Activated T-cell treated with anti-CD3 and anti-CD28 coated beads for 4 hours (primary cell): ENCODE measurements at places on chromosomes 11 and 22.

DNA sequence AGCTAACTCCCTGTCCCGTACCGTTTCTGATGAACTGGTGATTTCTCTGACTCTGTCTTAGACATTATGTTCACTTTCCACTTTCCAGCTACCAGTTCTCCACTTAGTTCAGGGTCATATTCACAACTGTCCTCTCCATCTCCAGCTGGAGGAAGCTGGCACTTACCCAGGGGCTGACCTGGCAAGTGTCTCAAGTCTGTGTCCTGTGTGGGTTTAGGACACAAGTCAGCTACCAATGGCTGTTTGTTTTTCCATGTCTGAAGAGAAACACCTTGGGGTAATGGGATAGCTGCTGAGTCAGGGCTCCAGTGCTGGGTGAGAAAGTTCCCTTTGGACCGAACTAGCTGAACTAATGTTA, 134.4 kb downstream of the CSNK2A3 start:
- DNase-seq: no peak

GRCh38 chr22:47370448-47371262, 608.2 kb downstream of the TBC1D22A start:
- DNase-seq: no peak

DNA sequence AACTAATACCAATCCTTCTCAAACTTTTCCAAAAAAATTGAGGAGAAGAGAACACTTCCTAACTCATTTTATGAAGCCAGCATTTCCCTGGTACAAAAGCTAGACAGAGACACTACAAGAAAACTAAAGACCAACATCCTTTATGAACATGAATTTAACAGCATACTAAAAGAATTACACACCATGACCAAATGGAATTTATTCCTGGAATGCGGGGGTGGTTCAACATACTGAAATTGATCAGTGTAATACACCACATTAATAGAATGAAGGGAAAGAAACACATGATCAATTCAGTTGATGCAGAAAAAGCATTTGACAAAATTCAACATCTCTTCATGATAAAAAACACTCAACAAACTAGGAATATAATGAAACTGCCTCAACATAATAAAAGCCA, 148.1 kb downstream of the WNT7B start:
- no peak for DNase-seq

DNA sequence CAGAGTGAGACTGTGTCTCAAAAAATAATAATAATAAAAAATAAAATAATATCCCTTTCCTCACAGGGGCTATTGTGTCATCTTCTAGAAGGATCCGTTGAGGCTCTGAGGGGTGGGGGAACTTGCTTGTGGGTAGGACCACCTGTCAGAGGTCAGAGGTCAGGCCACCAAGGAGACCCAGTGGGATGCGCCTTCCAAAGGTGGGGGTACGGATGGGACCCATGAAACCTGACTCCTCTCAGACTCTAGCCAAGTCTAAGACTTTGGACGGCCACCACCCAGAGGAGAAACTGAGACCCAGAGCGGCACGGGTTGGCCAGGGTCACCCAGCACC, 367 bp upstream of the MMP11 start:
- no peak for DNase-seq

GRCh38 chr11:83663988-83664387, 377.8 kb upstream of the CCDC90B start:
- no peak for DNase-seq

DNA sequence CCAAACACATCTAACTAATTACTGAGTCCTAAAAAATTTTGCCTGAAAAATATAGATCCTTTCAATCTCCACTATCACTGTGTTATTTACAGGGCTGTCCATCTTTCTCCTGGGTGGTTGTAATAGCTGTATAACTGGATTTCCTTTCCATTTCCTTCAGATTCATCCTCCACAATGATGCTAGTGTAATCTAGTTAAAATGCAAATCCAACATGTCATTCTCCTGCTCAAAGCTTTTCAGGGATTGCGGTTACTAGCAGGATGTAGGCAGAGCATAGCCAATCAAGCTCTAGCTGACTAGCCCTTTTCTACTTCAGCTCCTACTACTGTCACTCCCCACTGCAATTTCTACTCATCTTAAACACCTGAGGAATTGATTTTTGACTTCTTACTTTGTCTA, 283.0 kb downstream of the RAB38 start:
- DNase-seq: no peak

DNA sequence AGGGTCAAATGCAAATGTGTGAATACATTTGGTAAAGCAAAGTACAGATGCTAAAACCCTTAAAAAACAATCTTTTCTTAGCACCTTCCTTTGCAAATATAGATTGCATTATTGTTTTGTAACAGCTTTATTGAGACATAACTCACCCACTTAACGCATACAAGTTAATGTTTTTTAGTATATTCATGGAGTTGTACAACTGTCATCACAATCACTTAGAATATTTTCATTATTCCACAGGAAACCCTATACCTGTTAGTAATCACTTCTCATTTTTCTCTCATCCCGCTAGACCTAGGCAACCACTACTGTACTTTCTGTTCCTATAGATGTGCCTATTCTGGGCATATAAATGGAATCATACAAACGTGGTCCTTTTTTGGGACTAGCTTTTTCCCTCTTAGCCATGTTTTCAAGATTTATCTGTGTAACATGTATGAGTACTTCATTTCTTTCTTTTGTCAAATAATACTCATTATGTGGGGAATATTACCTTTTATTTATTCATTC, 34.7 kb downstream of the PPP6R3 start:
- no peak for DNase-seq

GRCh38 chr22:45263463-45264269, 21.1 kb upstream of the UPK3A start:
- no peak for DNase-seq

GRCh38 chr11:3880724-3881123, 25.3 kb downstream of the STIM1 start:
- no peak for DNase-seq

DNA sequence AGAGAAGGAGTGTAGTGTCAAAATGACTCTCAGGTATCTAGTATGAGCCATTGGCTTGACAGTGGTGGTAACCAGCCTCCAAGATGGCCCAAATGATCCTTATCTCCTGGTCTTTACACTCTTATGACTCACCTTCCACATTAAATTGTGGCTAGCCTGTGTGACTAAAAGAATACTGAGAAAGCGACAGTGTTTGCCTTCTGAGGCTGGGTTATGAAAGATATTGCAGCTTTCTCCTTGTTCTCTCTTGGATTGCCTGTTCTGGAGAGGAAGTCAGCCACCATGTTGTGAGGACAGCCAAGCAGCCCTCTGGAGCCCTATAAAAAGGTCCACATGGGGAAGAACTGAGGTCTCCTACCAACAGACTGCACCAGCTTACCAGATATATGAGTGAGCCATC, 15.8 kb downstream of the C11orf71 start:
- no peak for DNase-seq

- no peak for DNase-seq
Observed at GRCh38 chr11:134397304-134398078, 14.6 kb downstream of the B3GAT1 start.

- DNase-seq: no peak
Observed at GRCh38 chr11:6111673-6112072, 4.2 kb downstream of the OR56B4 start.

- DNase-seq: peak; percentile 23
Observed at GRCh38 chr22:46267431-46268279, at the start of gene TTC38. TSS of gene TTC38 (plus strand) at chr22:46268008. CDS start at chr22:46268040, 32 bp downstream.

GRCh38 chr11:37984991-37985390, 1387.0 kb upstream of the RAG2 start:
- no peak for DNase-seq

GRCh38 chr11:123577081-123577598, 77.3 kb downstream of the SCN3B start:
- DNase-seq: peak; percentile 54

- no peak for DNase-seq
Observed at GRCh38 chr22:25509374-25509791, 55.1 kb upstream of the GRK3 start.

DNA sequence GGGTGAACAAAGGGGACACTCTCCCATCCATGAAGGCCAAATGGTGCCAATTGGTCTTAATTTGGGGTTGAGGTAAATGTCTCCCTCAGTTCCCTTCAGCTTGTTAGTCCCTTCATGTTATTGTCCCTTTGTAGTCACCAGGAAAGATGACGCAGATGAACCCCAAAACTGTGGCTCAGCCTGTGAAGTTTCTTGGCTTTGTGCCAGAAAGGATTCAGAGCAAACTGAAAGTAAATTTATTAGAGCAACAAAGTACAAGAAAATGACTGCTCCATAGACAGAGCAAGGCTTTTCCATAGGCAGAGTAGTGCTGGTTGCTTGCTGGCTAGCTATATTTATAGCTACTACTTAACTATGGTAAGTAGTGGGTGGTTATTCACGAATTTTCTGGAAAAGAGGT, 16.7 kb downstream of the OR4C3 start:
- no peak for DNase-seq

GRCh38 chr11:35982061-35982460, 38.2 kb downstream of the LDLRAD3 start:
- no peak for DNase-seq

GRCh38 chr11:1119604-1120146, 38.1 kb upstream of the MUC5AC start:
- DNase-seq: no peak

GRCh38 chr22:38653741-38654140, 2.5 kb downstream of the FAM227A start:
- DNase-seq: no peak

DNA sequence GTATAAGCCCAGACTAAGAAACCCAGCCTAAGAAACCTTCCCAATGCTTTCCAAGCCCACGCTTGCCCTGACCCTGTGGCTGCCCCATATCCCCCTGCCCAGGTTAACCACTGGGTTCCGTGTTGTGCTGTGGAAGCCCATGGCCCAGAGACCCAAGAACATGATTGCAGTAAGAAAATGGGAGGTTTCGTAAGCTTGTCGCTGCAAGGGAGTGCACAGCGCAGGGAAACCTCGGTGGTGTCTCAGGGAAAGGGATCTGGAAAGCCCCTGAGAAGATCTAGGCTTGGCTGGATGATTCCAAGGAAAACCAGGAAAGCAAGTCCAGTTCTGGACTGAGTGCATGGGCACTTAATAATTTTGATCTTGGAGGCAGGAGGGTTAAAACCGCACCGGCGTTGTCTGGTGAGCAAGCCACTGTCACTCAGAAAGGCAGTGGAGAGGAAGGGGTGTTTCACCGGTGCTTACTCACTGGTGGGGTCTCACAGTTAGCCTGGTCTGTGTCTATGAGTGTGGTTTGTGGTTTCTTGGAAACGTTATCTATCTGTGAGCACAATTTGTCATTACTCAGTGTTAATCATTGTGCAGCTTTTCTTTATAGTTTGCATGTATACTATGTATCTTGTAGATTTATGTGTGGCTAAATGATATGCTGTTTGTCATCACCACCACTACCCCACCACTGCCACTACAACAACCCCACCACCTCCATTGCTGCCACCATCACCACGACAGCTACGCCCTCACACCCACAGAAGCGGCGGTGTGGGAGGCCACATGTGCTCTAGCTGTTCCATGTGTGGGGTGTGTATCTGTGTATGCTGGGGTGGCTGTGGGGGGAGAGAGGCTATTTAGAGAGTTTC, 53.3 kb upstream of the PRDM11 start:
- DNase-seq: no peak

DNA sequence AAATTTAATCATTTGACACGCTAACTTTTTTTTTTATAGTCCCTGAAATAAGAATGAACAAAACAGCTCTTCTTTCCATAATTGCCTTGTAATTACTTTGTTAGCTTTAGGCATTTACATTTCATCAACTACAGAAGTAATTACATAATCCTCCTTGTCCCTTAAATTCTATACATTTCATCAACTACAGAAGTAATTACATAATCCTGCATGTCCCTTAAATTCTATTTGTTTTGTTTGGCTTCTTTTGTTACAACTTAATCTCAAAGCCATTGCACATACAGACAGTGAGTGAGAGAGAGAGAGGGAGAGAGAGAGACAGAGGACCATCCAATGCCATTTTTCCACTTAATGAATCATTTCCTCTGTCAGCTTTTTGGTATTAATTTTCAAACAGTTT, 873.2 kb downstream of the METTL15 start:
- DNase-seq: no peak

DNA sequence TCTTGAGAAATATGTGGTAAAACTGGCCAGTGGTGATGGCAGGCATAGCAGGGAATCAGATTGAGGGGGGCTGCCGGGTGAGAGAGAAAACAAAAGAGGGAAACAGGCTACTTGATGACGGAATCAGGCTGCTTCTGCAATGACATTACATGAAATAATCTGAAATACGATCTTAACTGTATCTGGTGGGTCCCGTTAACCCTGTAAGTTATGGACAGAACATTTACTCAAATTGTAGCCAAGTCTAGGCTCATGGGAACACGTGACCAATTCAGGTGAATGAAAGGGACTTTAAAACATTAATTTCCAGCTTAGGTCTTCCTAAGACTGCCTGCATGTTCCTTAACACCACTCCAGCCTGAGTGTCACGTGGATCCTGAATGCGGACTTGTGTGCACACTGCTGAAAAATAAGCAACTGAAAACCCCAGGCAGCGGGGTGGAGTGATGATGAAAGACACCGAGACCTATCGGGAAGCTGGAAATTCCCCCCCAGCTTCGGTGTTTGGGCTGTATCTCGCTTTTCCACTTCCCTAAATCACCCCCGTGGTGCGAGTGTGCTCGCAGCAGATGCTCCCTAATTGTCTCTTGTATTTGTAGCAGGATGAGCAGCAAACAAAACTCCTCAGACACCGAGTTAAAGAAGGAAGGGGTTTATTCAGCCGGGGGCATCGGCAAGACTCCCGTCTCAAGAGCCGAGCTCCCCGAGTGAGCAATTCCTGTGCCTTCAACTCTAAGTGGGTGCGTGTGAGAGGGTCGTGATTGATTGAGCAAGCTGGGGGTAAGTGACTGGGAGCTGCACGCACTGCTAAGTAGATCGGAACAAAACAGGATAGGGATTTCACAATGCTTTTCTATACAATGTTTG, 145.0 kb upstream of the GRK3 start:
- DNase-seq: no peak

DNA sequence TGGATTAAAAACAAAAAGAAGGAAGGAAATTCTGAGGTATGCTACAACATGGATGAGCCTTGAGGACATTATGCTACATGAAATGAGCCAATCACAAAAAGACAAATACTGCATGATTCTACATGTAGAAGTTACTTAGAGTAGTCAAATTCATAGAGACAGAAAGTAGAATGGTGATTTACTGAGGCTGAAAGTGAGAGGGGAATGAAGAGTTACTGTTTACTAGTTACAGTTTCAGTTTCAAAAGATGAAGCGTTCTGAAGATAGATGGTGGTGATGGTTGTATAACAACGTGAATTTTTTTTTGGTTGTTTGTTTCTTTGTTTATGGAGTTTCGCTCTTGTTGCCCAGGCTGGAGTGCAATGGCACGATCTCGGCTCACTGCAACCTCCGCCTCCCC, 9.5 kb downstream of the OR5P2 start:
- no peak for DNase-seq

GRCh38 chr11:47143322-47143721, 33.4 kb downstream of the ARFGAP2 start:
- no peak for DNase-seq
